Activated T-helper 17 cell treated with anti-CD3 and anti-CD28 coated beads, Interleukin-2, amount 50 U/mL, for 72 hours (primary cell): ENCODE measurements at places on chromosomes 5 and 9.

- no peak for ATAC-seq
These were observed 123.8 kb downstream of the FGF18 start for GRCh38 chr5:171543148-171543815.

DNA sequence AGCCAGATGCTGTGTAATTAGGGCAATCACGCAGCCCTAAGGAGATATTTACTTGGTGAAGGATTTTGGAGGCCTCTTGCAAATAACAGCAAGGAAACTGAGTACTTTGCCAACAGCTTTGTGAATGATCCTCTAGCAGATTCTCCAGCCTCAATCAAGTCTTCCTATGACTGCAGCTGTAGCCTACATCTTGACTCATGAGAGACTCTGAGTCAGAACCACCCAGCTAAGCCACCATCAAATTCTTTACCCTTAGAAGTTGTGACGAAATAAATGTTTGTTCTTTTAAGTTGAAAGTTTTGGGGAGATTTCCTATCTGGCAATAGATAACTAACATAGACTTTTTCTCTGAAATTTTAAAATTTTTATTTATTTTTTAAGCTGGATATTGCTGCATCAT is 237.6 kb upstream of the CCNH start:
- no peak for ATAC-seq

DNA sequence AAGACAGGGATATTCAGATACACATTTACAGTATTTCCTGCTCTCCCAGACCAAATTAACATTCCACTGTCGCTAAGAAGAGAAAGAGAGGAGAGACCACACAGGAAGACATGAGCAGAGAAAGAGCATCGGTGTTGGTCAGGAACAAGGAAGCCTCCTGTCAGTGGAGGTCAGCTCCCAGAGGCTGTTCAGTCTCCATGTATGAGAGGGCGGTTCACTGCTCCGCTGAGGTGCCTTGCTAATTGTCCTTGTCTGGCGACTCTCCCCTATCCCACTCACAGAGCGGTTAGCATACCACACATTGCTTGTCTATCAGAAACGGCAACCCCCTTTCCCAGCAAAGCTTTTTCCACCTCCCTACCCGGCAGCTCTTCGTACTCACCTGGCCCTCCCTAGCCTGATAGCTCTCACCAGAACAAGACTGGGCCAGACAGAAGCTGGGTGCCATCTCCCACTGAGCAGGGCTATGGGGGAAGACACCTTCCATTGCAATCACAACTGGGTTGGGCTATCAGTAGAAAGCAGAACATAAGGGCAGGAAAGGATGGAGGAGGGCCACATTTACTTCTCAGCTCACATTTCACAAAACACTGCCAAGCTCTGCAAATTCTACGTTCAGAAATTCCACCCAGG is 58.6 kb upstream of the LMNB1 start:
- no peak for ATAC-seq

- no peak for ATAC-seq
These were observed 221.4 kb downstream of the SEMA5A start for GRCh38 chr5:9324348-9325077.

- ATAC-seq = no peak
These were observed 607 bp downstream of the FAXDC2 start for GRCh38 chr5:154849791-154850201.

- no peak for ATAC-seq
These were observed 51.7 kb downstream of the RXRA start for GRCh38 chr9:134377976-134378375.

- no peak for ATAC-seq
These were observed 33.5 kb upstream of the SUB1 start for GRCh38 chr5:32551865-32552264.

DNA sequence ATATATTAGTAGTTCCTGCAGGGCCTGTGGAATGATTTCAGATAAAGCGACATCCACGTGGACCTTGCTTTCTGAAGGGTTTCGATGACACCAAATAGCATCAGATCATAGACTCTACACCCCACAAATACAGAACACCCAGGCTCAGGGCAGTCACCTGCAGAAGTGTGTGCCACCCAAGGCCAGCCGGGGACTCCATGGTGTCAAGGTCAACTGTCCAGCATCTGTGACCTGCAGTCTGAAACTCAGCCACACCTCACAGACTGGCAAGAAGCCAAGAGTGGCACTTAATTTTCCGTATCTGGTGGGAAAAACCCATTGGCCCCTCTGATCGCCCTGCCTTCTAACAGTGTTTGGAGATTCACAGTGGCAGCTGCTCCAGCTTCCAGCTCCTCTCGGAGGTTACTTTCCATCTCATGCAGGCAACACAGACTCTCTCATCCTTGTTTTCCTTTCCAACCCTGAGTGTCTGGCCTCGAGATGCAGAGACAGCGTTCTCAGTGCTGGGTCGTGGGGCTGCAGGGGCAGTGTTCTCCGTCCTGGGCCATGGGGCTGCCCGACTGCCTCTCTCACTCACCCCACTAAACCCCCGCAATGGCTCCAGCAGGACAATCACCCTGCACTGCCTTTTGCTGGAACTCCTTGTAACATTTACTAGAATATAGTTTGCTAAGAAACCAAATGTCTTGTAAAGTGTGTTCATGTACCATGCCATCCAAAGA is 221.9 kb downstream of the IRX2 start:
- no peak for ATAC-seq

DNA sequence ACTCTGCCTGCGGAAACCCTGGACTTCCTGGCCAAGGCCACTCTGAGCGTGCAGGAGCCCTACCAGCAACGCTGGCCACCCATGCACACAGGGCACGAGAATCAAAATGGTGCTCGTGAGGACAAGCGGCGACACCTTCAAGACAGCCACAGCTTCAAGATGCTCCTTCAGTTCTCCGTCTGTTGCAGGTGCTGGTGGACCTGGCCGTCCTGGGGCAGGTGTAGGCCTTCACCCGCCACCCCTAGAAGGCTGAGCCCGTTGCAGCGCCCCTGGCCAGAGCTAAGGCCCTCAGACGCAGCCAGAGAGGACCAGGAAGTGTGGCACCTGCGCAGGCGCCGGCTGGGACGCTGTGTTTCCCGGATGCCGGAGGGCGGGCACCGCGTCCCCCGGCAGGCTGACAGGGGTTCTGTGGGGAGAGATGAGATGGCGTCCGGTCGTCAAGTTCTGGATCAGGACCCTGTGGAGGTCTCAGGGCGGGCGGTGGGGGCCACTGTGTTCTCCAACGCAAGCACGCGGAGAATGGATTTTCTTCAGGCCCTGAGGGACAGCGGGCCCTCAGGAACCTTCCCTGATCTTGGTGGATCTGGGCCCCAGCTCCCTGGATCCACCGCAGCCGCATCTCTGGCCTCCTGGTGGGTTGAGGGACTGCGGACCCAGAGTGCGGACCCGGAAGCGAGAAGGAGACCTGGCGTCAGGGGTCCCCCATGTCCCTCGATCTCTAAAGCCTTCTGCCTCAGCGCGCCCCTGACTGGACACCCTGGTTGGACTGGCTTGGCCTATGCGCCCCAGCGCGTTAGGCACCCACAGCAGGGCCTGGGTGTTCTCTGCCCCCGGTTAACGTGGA is 1770.8 kb upstream of the CDH9 start:
- ATAC-seq = no peak

GRCh38 chr5:165714598-165714997 is 2209.2 kb downstream of the MAT2B start:
- ATAC-seq = no peak

- ATAC-seq = no peak
These were observed 52.6 kb downstream of the SRFBP1 start for GRCh38 chr5:122014236-122014935.

DNA sequence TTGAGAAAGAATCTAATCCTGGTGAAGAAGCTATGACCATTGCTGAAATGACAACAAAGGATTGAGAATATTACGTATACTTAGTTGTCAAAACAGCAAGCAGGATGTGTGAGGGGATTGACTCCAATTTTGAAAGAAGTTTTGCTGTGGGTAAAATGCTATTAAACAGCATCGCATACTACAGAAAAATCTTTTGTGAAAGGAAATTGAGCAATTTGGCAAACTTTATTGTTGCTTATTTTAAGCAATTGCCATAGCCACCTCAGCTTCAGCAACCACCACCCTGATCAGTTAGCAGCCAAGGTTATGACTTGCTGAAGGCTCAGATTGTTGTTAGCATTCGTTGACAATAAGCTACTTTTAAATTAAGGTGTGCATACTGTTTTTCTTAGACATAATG is 22.5 kb upstream of the ARL14EPL start:
- no peak for ATAC-seq

- no peak for ATAC-seq
These were observed 14.1 kb downstream of the FGF1 start for GRCh38 chr5:142671801-142672200.

DNA sequence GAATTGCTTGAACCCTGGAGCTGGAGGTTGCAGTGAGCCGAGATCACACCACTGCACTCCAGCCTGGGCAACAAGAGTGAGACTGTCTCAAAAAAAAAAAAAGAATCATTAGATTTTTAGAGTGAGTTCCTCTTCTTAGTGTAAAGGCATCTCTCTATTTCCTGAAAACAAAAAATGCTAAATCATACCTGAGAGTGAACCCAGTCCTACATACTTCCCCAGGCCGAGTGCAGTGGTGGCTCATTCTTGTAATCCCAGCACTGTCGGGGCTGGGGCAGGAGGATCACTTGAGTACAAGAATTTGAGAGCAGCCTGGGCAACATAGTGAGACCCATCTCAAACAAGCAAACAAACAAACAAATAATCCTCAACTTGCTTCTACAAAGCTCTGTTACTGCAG is 38.2 kb upstream of the LPAR1 start:
- ATAC-seq = no peak

GRCh38 chr5:144774197-144774596 is 603.5 kb downstream of the KCTD16 start:
- no peak for ATAC-seq

DNA sequence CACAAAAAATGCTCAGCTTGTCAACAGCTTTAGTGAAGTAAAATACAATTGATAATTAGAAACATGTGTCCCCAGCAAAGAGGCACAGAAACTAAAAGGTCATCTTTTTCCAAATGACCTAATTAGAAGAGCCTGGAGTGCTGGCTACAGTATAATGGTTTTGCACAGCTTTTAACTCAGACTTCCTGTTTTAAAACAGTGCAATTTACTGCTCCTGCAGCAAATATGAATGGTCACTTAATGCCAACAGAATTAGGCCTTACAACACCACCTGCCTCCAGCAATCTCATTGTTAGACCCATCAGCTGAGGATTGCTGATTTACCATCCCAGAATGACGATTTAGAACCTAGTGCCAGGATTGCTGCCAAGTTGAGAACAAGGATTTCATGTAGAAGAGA is 239.3 kb downstream of the CETN3 start:
- no peak for ATAC-seq

GRCh38 chr9:98080326-98080725 is 23.8 kb downstream of the NANS start:
- ATAC-seq = no peak

- ATAC-seq = no peak
These were observed 65.0 kb upstream of the GGTA1 start for GRCh38 chr9:121564504-121565260.

DNA sequence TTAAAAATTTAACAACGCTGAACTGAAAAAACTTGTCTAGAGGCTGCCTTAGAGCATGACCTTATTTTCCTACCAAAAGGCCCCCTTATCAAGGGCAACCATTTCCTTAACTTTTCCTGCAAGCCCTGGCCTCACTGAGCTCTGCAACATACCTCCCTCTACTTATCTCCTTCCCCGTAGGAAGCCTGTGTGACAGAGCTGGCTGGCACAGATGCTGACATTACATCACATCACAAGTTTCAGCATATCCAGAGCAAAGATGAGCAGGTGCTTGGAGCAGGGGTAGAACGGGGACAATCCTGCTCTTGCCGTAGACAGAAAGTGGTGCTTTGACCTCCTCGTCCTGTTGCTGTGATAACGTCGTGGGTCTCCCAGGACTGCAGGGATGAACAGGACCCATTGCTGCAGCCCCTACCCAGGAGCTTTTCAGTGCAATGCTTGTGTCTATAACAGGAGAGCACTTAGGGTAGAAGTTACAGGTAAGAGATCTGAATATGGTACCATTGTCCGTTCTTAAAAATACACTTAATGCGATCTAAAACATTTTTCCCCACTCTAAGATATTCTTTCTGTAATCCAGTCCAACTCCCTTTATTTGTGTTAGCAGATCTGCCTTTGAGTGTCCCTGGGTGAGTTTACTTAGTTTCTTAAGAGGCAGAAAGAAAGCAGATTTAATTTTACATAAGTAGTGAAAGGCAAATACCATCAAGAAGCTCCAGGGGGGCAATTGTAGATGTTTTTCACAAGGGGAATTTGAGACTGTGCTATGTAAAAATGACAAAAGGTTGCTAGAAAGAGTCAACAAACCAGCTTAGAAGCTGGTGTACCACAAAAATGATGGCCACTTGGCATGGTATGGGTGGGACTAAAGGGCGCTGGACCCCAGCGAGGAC is 101.9 kb upstream of the EFNA5 start:
- no peak for ATAC-seq

- no peak for ATAC-seq
These were observed 18.8 kb downstream of the SMIM32 start for GRCh38 chr5:136174021-136174659.

DNA sequence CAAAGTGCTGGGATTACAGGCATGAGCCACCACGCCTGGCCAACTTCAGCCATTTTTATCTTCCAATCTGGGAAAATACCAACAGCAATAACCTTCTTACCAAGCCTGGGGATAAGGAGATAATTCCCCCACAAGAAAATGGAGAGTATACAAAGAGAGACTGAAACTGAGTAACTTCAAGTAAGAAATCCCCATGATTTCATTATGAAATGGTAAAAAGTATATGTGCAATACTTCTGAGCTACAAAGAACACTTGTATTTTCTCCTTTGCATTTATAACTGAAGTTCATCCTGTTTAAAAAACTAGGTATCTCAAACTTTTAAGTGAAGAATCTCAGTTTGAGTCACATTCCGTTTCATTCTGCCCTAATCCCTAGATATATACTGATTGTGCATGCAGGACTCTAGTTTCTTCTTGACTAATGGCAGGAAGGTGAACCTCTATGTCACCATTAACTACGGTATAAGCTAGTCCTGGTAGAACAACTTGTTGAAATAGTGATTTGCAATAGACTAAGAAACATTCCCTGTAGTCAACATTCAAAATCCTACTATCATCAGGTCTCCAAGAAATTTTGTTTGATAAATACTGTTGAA is 2071.4 kb downstream of the MAT2B start:
- no peak for ATAC-seq

DNA sequence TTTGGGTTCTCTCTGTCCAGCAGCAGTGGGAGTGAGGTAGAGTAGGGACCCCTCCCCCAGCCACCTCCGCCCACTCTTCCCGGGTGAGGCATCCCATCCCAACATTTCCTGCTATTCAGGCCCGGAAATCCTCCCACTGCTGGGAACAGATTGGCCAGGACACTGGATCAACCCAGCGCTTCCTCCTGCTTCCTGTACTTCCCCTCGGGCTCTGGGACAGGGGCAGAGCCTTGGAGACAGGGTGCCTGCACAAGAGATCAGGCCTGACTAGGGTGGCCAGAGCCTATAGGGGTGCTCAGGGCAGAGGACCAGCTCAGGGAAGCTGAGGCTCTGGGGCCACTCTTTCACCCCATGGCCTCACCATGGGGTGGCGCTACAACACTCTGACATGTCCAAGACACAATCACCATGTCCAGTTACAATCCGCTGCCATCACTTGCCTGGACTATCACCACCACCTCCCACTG is 14.5 kb downstream of the SH2D3C start:
- ATAC-seq = peak; percentile 63
